ENCODE measurements at places on chromosomes 12 and 14.

DNA sequence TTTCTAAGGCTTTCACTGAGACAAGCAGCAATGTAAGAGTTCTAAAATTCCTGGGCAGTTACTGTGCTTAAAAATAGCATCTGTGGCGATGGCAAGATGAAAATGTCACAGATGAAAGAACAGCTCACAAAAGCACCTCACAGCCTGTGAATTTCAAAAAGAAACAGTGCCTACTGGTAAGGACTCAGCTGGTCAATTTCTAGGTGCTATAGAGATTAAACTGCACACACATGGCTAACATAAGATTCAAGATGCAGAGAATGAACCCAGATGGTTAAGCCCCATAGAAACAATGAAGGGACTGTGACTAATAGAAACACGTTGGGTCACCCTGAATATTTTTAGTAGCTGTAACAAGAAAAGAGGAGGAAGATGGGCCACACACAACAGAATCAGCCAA is 12.0 kb upstream of the IL26 start:
- DNase-seq, result peak; percentile 33

DNA sequence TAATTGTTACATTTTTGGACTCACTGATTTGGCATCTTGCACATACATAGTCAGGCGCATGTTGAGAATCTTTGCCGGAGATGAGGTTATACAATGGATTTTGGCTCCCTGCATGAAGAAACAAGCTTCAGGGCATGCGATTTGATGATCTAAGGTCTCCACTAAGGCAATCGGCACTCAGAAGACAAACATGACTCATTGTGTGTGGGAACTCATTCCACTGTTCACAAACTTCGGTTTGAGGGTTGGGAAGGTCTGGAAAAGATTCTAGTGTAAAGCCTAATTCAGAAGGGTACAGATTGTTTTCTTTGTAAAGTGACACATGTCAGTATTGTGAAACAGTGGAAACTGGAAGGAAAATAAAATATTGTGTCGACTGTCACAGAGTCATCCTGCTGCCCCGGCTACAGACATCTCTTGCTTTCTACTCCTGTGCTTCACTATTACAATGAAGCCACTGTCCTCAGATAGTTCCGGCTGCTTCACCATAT is 192.6 kb upstream of the HMGA2 start:
- DNase-seq, result peak; percentile 100

DNA sequence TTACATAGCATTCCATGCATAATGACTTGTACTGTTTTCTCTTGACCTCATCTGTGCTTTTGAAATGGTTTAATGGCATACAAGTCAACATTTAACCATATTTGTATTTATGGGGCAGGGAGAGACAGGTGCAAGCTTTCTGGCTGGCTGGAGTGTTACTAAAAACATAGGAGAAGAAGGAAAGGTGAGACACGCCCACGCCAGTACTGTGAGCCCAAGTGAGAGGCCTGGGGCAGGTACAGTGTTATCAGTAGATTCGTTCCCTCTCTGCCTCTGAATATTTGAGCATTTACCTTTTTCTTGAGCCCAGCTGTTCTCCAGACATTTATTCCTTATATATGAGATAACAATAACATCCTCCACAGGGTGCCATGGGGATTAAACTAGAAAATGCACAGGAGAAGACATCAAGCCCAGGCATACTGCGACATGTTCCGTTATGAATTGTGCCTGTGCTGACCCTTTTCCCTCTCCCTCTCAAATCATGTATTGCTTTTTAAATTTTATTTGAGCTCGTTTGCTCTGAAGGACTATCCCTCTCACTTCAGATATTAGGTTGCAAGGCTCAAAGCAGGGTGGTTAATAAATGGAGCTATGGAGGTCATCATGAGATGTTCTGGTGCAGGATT is 34.6 kb upstream of the TUBA1C start:
- DNase-seq, result no peak

DNA sequence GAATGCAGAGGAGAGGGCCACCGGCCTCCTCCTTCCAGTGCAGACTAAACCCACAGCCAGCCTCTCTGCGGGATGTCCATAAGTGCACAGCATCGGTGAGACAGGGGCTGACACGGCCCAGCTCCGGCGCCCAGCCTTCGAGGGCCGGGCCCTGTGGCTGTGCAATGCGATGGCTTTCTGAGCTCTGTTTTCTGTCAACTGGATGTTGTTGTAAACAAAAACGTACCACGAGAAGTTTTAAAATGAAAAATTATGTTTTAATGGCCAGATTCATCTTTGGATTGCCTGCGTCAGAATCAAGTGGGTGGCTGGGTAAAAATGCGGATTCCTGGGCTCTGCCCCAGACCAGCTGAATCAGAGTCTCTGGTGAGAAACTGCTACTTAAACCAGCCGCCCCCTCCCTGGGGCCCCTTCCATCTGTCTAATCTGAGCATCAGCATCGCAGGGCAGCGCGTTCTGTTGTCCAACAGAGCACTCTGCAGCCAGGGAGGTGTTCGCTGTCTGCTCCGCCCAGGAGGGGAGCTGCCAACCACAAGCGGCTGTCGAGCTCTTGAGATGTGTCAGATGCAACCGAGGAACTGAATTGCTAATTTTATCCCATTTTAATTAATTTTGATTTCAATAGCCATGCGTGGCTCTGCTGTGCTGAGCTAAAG is 133.4 kb downstream of the RFLNA start:
- peak; percentile 47 for DNase-seq

GRCh38 chr12:103712216-103712615 is 125.1 kb downstream of the STAB2 start:
- DNase-seq, result no peak

DNA sequence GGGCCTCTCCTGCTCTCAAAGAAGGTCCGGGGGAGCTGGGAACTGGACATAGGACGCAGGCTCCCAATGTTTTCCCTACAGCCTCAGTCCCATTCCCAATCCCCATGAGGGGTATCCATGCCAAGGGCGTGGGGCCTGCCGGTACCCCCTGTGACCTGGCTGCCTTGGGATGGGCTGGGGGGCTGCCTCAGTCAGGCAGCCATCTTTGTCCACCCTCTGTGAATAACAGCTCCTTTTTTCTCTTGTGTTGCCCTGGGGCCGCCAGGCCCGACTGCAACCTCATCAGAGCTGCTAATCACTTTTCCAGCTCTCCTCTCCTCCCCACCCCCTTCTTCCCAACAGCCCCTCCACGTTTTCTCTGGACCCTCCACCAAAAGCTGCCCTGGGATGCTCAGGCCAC is 11.2 kb downstream of the FIGNL2 start:
- no peak for DNase-seq

DNA sequence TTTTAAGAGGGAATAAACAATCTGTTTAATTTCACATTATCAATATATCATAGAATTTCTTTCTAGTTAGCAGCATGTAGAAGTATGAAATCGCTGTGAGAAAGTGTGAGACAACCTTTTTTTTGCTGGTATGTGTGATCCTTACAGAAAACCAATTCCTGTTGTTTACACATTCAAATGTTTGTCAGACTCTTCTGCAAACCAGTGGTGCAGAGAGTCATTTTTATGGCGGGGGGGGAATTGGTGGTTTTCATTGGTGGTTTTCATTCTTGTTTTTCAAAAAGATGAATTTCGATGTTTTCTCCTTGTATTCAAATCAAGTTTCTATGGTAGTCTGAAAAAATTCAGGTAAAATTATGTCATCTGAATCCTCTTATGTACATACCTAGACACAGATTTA is 57.8 kb downstream of the SLC25A21 start:
- no peak for DNase-seq
